ENCODE measurements at places on chromosomes 2 and 18.

DNA sequence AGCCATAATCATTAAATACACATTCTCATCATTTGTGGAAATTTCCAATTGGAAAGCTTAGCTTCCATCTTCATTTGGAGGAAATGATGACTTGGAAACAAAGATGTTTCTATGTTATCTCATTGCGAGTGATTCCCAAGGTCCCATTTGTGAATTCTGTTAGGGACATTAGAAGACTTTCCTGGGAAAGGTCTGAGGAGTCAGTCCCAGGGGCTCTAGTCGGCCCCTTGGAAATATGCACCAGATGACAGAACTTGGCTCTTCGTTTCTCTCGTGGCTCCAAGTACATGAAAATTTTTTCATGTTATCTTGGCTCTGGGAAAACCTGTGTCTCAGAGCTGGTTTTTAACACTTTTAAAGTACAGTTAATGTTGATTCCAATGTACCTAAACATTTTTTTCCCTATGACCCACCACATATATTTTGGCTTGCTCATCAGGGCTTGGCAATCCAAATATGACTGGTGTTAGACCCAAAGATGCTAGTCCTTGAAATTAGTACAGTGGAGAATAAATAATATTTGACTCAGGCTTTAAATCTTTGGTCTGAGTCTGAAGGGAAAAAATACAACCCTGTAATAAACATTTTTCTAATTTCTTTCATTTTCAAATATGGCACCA is 15.4 kb upstream of the CAVIN2 start:
- no peak for DNase-seq

DNA sequence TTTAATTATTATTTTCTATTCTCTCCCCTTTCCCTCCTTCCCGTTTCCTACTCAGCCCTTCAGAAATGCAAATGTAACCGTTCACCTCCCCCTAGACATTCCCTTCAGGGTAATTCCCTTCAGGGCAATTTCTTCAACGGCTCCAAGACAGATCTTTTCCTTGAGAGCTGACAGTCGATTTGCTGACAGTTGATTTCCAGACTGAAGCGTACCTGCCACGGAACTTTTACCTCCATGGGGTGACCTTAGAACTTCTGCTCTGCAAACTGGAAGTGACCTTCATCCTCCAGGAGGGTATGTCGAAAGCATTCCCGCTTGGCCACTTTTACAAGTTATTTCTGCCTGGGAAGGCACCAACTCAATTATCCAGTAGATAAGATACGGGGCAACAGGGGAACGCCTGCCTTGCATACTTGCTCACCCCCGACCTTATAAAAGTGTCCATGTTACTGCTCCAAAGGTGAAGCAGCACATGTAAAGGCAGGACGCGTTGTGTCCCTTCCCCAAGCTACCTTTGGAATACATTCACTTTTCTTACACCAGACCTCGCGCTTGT is 18.5 kb downstream of the B3GNT7 start:
- no peak for DNase-seq

DNA sequence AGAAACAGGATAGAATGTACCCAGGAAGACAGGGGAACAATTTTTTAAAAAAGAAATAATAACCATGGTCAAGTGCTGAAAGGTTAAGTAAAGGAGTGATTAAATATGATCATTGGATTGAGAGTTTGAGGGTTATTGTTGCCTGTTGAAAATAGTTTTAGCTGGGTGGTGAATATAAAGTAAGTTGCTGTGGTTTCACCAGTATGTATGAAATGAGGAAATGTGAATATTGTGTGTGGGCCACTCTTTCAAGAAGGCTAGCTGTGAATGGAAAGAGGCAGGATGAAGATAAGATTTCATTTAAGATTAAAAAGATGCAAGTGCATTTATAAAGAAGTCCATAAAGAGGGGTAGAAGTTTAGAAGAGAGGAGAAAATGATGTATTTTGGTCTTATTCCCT is 53.8 kb downstream of the GULP1 start:
- DNase-seq: no peak

GRCh38 chr2:45275806-45276205 is 266.6 kb upstream of the SIX2 start:
- no peak for DNase-seq

DNA sequence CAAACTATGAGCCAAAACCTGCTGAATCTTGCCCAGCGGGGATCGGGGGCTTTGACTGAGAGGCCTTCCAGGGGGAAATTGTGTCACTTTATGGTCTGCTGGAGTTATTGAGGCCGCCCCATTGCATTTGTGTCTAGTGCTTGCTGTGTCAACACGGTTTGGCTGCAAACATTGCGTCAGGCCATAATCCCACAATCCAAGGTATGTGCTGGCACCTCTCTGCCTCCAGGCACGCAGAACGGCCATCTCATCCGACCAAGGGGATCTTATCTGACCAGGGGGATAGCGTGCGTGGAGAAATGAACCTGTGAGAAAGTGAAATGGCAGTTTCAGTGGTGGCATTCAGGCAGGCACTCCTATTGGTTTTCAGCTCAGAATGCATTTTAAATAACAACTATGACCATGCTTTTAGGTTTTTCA is 18.1 kb upstream of the LYPD6B start:
- no peak for DNase-seq

GRCh38 chr18:29596959-29597358 is 1420.0 kb upstream of the CDH2 start:
- DNase-seq: no peak

- no peak for DNase-seq
Observed at GRCh38 chr18:57951117-57951796, 92.8 kb upstream of the NEDD4L start.

- no peak for DNase-seq
Observed at GRCh38 chr2:28896906-28897305, 2.4 kb downstream of the WDR43 start.

- no peak for DNase-seq
Observed at GRCh38 chr18:37495354-37495753, 70.2 kb downstream of the CELF4 start.
